ENCODE measurements at places on chromosomes 12 and 14.

DNA sequence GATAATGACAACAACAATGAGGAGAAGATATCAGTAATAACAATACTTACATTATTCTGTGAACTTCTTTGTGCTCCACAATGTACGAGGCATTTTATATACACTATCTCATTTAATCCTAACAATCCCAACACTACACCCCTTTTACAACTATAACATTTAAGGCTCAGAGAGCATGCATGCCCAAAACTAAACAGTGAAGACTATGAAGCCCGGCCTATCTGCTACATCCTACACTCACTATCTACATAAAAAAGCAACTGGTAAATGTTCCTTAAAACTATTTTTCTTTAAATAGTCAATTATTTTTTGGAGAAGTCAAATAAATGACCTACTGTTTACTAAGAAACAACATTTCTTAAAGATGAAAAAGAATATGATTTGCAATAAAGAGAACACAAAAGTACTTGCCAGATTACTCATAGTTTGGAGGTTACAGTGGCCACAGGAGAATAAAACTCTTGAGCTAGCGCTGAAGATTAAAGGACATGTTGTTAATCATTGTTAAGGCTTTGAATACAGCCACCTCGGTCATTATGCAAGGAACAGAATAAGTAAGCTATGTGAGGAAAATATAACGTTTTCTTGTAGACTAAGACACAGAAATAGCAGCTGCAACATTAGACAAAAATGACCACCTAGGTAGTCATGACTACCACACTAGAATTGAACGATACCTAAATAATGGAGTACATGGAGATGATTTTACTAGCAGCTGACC is 56.7 kb downstream of the EPS8 start:
- peak; percentile 90 for DNase-seq

- DNase-seq: no peak
Observed at GRCh38 chr12:65821336-65821735, 2.9 kb upstream of the HMGA2 start.

DNA sequence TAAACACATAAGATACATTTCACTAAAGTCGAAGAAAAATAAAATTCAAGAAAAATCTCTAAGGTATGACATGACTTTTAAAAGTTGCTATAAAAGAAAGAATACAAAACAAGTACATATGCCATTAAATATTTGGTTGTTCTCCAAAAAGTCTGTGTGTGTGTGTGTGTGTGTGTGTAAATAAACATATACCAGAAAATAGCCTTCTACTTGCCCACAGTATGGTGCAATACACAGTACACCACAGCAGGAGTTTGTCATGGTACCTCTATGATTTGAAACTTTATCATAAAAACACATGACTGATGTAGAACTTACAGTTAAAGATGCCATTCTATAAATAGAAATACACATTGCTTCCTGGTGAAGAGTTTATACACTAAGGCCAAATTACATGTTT is 692.7 kb upstream of the MGAT4C start:
- DNase-seq: no peak

GRCh38 chr12:121561009-121561395 is 19.8 kb downstream of the KDM2B start:
- DNase-seq: no peak

GRCh38 chr12:104669851-104670337 is 213.1 kb downstream of the CHST11 start:
- DNase-seq: no peak

DNA sequence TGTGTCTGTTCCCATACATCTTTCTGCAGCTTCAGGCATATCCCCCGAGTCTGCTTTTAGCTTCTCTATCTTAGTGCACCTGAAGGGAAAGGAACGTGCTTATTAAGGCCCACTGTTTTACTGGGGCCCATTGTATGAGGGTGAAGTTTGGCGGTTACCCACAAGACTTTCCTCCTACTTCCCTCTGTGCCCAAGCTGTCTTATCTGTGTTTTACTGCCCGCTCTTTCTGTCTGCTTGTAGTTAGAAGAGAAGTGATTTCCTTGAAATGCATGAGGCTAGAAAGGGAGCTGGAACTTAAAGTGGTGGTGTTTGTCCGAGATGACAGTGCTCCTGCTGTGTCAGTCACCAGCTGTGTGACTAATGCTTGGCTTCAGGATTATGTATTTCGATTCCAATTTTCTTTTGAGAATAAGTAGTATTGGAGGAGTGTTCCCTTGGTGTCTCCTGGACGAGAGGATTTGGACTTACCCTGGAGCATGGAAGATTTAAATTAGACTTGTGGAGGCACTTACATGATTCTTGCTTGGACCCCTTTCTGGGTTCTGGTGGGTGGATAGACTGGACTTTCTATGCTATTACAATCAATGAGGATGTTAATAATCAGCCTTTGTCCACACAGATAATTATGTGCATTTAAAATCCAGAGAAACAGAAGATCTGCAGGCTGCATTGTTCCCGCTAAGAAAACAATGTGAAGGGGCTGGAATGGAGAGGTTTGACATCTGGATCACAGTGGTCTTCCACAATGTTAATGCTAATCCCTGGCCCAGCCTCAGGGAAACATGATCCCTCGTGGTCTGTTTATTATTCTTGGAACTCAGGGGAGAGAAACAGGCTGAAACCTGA is 13.9 kb upstream of the KRT86 start:
- DNase-seq: no peak

All from epithelial cell of proximal tubule (primary cell).